ENCODE measurements at places on chromosomes 12 and 14.

- peak; percentile 93 for DNase-seq
Observed at GRCh38 chr12:10212739-10213131, at the start of gene GABARAPL1. Gene GABARAPL1 (plus strand): TSS chr12:10212877. CDS start chr12:10213130, 253 bp downstream.

- DNase-seq = no peak
Observed at GRCh38 chr12:75161488-75161887, 48.2 kb downstream of the KCNC2 start.

GRCh38 chr14:27886256-27886655, 880.3 kb upstream of the FOXG1 start:
- DNase-seq = no peak

- DNase-seq = no peak
Observed at GRCh38 chr14:97747316-97747715, 950.1 kb downstream of the VRK1 start.

DNA sequence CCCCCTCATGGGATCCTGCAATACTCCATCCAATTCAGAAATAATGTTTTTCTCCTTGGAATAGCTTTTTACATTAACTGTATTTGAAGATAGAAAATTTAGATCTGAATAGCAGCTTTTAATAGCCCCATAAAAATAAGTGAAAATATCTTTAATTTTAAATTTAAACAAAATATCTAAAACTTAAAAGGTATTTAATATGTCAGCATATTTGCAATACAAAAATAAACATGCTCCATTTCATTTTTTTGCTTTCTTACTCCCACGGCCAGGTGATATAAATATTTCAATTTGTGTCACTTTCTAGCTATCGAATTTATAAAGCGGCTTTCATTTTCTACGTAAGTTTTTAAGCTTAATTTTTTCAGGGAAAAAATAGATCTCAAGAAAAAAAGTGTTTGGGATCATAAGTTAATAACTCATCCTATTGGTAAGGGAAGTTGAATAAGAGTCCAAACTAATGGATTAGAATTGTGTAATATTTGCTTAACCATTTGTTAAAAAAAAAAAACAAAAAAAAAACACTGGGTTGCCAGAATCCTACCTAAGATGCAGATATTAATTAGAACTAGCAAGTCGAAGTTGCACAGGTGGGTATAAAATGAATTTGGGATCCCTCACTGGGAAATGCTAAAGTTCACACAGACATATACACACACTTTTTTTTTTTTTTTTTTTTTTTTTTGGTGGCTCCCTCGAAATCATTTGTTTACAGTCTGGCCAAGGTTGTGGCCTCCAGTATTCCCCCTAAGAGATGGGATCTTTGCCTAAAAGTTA, 47.6 kb downstream of the PPP2R5C start:
- no peak for DNase-seq

DNA sequence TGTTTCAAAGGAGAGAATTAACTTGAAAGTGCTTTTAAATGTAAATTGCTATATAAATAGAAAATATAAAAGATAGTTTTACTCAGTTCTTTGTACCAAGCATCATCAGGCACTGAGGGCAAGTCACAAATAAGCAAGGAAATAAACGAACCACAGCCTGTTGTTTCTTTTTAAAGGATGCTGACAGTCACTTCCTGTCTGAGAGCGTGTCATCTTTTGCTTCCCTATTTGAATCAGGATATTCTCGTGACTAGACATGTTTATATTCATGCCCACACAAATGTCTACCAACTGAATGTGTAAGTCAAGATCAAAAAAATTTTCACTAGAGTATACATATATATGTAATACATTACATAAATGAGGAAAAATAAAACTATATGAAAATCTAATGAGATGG, 31.4 kb upstream of the SLC2A13 start:
- DNase-seq = no peak

DNA sequence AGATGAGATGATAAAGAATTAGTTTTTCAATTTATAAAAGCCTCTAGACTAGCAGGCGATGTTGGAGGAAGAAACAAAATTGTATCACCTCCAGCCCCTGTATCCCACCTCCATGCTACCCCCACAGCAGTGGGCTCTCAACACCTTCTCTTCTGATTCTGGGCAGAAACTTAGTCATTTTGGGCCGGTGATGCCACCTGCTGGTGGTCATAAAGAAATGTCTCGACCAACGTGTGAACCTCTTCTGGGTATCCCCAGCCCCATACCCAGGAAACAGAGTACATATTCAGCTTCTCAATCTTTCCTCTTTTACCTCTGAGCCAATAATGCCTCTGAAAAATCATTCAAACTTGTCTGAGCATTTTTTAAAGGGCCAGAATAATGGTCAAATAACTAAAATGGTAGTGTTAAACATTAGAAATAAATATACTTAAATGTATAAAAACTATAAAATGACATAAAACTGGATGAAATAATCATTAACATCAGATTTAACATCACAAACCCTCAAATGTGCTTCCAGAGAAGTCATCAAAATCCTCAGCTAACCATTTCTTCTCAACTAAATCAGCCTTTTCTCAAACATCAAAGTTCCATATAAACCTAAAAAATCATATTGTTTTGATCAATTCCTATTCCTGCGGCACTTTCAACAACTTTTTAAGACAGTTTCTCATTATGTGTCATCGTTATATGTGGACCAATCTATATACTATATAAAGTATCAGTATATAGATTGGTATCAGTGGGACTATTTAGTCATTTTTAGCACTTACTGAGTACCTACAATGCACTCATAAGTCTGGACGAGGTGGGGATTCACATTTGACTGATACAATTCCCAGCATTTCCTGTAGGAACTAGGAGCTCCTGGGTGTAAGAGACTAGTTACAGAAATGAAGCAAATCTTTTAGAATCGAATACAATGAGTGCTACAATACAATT, 69.4 kb downstream of the ATXN2 start:
- DNase-seq = peak; percentile 76

DNA sequence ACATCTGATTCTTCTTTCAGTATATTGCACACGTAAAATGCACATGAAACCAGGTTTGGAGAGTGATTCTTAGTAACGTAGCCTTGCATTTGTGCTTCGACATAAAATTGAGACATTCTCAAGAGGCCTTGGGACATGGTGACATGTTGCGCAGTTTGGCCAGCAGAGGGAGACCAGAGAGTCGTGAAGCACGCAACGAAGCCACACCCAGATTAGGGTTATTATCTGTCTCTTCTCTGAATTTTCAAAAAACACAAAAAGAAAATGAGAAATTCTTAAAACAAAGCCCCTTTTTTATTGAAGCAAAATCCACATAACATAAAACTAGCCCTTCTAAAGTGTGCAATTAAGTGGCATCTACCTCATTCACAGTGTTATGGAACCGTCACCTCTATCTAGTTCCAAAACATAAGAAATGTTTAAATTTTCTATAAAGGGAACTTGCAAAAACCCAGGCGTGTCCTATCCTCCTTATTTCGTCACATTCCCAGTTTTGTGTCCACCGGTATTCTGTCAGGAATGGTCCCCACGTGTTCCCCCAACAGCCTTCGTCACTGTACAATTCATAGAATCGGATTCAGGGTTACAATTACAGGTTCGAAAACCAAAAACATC, 108.8 kb upstream of the ATF7IP start:
- DNase-seq = peak; percentile 75

DNA sequence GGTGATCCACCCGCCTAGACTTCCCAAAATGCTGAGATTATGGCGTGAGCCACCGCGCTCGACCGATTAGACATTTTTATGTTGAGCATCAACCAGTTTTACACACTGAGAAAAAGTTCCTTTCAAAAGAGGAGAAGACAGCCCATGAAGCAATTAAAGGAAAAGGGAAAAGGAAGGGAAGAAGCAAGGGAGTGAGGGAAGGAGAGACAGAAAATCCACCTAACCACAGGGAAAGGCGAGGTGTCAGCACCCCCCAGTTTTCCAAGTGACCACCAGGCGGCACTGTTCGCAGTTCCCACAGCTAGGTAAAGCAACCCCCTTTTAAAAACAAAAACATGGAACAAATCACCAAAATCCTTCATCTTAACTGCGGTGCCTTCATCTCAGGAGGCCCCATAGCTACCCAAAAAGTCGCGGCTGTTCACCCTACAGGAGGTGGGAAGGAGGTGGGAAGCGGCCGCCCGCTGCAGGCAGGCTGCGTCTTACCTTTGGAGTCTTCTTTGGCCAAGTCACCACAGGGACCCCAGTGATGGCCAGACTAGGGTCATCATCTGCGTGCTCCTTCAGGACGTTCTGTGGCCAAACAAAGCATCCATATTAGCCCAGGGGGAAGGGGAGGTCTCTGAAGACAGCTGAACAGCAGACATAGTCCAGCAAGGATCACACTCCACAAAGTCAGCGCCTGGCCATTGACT, 86.6 kb downstream of the KDM2B start:
- DNase-seq = peak; percentile 78

DNA sequence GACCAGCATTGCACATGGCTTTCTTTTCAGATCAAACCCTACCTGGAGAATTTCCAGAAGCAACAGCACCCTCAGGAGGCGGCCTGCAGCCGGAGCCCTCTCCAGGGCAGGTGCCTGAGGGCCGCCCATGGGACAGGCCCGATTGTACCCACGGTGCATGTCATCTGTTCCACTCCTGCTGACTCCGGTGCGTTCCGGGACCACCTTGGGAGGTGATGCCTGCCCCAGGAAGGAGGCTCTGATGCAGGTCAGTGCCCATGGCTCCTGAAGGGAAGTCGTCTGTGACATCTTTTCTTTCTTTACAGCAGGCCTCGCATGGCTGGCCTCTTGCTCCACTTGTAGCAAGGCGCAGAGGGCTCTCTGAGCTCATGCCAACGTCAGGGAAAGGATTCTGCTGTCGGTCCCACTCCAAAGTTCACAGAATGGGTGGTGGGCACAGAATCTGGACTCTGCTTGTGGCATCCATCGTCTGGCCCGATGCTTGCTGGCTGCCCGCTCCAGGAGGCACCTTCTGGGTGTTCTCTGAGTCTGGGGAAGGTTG, 160.7 kb upstream of the RTL1 start:
- no peak for DNase-seq

GRCh38 chr12:132027636-132028035, 77.9 kb downstream of the EP400 start:
- DNase-seq = no peak

GRCh38 chr12:64675795-64676194, 65.5 kb downstream of the RASSF3 start:
- peak; percentile 32 for DNase-seq

GRCh38 chr12:116116650-116117424, 160.7 kb downstream of the MED13L start:
- no peak for DNase-seq

DNA sequence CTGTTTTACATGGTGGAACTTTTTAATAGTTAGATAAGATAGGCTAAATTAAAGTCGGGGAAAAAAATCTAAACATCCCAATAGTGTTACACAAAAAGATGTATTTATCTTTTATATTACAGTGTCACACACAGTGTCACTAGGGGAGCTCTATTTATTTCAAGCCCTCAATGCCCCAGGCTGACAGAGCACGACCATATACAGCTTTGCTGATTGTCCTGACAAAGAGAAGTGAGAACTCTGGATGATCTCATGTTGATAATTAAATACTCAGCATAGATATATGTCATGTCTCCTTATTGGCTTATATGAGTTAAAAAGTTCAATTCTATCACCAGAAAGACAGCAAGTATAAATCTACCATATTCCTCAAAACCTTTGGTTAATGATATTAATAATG, 594.3 kb downstream of the LRFN5 start:
- DNase-seq = no peak

DNA sequence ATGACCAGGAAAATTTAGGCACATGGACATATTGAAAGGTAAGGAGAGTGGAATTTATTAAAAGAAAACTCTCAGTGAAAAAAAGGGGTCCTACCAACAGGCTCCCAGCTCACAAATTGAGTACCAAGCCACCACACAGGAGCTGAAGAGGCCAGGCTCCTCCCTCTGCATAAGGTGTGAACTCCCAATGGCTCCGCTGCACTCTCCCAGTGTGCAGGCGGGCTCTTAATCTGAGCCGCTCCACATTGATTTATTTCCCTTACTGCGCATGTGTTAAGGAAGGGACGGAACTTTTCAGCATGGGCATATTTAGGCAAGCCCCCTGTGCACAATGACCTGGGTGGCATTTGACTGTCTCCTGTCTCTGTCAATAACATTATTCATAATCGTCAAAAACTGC, 68.6 kb upstream of the PLEKHG7 start:
- DNase-seq = no peak

DNA sequence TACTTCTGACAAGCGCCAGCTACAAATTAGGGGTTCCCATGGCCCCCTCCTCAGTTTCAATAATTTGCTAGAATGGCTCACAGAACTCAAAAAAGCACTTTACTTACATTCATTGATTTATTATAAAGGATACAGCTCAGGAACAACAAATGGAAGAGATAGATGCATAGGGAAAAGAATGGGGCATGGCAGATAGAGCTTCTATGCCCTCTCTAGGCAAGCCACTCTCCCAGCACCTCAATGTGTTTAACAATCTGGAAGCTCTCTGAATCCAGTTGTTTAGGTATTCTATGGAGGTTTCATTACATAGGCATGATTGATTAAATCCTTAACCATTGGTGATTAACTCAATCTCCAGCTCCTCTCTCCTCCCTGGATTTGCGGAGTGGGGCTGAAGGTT, 184.5 kb upstream of the DAAM1 start:
- DNase-seq = peak; percentile 33

DNA sequence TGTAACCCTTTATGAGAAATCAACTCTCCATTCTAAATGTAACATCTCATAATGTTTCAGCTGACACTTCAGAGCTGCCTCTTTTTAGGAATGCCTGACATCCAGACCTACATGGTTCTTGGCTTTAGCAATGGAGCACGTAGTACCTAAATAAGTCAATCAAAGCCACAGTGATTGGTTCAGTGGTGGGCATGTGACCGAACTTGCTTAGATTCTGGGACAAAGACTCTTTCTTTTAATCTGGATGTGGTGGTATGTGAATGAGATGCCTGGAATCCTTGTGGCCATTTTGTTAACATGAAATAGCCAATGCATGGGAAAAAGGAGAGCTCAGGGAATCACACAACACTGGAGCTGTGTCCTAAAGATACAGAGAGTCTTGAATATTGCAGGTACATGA, 11.8 kb downstream of the GPR65 start:
- DNase-seq = no peak

DNA sequence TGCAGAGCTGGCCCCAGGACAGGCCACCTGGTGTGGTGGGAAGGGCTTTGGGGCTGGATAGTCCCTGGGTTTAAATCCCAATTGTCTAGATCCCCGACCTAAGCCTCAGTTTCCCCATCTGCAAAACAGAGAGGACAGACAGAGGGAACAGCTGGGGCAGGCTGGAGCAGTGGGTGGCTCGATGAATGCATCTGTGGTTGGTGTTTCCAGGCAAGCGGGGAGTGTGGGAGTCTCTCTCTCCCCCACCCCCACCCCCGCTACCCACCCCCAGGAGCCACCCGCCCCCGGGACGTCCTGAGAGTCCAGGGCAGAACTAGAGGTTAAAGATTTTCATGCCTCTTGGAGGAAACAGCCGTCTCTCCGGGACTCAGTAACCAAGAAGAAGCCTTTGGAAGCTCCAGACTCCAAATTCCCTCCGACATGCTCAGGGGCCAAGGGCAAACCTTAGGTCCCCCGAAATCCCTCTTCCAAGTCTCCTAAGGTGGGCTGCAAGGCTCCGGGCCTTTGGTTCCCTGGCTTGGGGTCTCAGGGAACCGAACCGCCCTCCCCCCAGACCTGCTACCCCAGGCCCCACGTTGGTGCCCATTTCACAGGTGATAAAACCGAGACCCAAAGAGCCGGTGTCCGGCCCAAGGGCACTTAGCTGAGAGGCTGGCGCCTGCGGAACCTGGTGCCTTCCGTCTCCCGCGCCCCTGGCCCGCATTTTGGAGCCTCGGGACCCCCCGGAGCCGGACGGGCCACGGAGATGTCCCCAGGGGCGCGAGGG, 474 bp downstream of the TRPV4 start:
- DNase-seq = no peak

- DNase-seq = no peak
Observed at GRCh38 chr12:121170151-121170550, 37.5 kb downstream of the P2RX7 start.

GRCh38 chr12:32110942-32111341, 4.3 kb downstream of the BICD1 start:
- no peak for DNase-seq

Measured in GM03348 (cell line).